Right atrium auricular region (tissue), 2 donors: ENCODE measurements at places on chromosomes 1 and 21.

DNA sequence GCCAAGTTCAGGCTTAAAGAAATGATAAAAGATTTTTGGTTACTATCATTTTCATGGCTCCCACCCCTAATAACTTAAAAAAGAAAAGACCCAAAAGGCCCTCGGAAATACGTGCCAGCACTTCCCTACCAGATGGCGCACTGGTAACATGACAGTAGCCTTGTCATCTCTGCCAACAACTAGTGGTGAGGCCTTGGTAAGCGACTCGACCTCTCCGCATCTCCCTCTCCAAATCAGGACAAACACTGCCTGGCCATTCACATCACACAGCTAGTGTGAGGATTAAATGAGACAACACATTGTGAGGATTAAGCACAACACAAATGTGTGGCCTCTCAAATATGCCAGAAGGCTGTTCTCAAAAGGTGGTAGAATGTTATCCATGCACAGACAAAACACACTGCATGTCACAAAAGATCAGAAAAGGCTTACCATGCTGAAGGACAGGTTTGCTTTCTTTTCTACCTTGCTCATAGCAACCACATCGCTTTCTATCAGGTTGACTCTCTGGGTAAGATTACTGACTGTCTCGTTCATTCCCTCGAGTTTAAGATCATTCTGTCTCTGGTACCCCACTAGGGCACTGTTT, 16.4 kb downstream of the TEX38 start:
- DNase-seq = no peak

GRCh38 chr1:214439352-214440119, 111.9 kb downstream of the PTPN14 start:
- no peak for DNase-seq

DNA sequence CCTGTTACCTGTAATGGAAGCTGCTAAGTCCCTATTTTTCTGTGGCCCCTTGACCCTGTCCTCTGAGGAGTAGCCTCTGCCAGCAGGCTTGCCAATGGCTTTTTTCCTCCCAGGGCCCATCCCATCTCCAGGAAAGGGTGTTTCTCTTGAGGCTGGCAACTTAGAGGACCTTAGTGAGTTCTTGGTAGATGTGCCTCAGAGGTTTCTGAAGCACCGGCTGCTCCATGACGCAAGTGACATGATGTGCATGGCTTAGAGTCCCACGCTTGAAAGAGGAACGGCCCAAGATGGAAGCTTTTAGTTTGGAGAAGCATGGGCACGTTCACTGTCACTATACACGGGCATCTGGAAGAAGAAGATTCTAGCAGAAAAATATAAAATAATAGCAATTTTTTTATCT, 63.0 kb downstream of the TGFB2 start:
- DNase-seq = no peak

DNA sequence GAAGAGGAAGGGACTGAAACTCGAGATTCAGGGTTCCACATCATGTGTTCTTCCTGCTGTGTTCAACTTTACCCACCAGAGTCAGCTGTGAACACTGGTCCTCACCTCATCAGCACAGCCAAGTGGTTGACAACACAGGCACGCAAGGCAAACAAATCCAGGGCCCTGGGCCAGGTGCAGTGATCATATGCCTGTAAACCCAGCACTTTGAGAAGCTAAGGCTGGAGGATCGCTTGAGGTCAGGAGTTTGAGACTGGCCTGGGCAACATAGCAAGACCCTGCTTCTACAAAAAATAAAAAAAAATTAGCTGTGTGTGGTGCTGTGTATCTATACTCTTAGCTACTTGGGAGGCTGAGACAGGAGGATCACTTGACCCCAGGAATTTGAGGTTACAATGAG, 8.4 kb upstream of the XKR8 start:
- DNase-seq = no peak

DNA sequence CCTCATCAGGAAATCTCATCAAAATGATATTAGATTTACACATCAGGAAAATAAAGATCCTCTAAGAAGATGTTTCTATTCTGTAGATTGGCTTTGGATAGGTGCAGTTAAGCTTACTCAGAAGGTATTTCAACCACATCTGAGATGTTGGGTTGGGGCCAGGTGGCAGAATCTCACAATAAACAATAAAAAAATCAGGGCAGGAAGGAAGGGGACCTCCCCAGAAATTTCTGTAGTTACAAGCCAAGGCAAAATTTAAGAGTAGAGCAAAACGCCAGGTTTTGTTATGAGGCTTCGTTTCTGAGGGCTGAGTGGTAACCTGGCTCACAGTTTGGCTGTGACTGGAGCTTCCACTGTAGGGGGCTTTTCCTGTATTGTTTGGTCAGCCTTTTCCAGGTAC, 84.8 kb downstream of the HUNK start:
- no peak for DNase-seq

DNA sequence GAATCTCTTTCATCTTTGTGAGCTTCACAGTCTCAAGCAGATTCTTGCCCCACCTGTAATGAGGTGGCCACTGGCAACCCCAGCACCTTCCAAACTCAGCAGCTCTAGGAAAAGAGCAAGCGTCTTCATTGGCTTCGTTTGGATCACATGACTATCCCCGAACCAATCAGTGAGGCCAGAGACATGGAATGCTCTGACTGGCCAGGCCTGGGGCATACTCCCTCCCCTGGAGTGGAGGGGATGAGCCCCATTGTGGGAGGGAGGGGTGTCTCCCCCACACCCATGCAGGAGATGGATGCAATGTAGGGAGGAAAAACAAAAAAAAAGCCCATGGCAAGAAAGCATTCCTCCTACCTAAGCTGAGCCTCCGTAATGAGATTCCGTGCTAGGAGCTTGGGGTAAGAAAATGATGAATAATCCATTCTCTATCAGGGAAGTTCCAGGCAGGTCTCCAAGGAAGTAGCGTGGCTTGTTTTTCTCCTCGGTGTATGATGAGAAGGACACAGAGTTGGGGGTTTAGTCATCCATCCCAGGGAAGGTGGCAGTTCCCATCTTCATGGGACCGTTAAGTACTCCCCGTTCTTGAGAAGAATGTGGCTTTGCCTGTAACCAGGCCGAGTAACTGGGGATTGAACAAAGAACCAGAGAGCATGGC, 32.7 kb downstream of the FHAD1 start:
- no peak for DNase-seq

GRCh38 chr1:111439461-111440351, 9.3 kb downstream of the WDR77 start:
- no peak for DNase-seq

DNA sequence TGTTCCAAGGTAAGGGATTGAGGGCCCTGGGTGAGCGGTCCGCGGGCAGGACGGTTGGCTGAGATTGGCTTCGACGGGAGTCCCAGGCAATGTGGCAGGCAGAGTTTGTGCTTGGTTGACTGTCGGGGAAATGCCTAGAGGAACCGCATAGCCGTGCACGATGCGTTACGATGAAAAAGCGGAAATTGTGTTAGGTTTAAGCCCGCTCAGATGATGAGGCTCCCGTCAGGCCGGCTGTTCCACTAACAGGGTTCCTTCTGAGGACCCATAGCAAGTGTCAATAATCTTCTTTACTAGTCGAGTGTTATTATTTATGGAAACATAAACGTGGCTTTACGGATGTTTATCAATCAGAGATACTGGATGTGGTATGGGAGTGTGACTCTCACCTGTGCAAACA, 117.8 kb upstream of the COL6A1 start:
- no peak for DNase-seq
